Forelimb muscle (tissue), 1 donor: ENCODE measurements at places on chromosomes 13 and 19.

DNA sequence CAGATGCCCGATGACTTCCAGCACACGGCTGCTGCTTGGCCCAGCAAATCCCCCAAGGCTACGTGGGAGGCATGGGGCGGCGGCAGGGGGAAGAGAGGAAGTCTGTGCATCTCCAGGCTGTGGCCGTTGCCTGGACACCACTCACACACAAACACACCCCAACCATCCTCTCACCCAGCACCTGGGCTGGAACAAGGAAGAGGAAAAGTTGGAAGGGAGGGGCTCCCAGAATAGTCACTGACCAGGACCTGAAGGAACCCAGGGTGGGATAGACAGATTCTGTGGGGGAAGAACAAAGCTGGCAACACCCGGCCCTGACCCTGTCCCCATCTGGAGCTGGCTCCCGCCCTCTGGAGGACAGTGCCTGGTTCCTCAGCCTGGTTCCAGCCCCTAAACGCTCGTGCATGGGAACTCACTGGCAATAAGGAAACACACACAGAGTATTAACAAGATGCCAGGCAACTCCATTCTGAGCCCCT is 11.2 kb downstream of the PPP6R1 start:
- DNase-seq = no peak

DNA sequence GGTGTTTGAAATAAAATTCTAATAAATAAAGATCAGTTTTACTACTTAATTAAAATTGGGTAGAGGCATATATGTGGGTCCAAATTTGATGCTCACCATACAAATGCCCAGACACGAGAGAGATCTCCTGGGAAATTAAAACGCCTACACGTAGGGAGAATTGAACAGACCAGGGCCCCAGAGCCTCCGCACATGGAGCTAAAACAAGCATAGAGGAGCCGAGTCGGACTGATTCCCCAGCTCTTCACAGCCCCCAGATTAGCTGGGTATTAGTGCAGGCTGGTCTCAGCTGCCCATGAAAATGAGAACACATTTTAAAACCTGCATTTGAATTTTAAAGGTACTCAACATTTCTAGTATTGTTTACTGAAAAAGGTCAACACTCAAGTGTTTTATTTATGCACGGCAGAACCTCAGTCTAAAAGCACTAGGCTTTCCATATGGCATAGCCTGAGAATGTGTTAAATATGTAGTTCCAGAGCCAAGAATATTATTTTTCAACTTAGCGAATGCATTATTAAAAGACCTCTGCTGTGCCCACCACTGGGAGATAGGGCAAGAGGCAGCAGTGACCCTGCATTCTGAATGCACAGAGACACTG is 344.8 kb downstream of the ENOX1 start:
- DNase-seq = no peak

DNA sequence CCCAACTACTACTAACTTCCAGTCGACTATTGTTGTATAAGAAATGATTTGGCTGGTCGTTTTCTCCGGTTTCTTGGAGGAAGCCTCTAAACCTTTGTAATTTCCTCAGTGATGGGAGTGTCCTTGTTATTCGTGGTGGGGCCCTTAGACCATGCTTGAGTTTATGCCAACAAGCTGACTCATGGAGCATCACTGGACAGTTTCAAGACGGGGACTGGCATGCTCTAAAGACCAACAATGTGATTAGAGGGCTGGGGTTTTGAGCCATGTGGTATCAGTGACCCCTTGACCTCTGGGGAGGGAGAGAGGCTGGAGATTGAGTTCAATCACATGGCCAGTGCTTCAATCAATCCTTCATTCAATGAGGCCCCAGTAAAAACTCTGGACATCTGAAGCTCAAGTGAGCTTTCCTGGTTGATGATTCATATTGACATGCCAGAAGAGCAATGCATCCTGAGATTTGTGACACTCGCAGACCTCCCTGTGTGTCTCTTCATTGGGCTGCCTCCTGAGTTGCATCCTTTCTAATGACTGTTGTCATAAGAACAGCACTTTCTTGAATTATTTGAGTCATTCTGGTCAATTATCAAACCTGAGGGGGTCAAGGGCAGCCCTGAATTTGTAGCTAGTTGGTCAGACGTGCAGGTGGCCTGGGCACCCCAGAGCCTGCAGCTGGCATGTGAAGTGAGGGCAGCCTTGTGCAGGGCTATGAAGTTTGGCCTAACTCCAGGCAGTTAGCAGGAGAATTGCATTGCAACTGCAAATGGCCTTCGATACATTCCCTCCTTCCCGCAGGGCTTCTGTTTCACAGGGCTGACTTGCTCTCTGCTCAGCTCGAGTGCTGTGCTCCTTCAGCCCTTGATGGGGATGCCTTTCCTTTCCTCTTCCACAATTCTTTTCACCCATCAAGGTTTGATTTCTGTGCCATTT is 246.5 kb downstream of the FGF9 start:
- no peak for DNase-seq

DNA sequence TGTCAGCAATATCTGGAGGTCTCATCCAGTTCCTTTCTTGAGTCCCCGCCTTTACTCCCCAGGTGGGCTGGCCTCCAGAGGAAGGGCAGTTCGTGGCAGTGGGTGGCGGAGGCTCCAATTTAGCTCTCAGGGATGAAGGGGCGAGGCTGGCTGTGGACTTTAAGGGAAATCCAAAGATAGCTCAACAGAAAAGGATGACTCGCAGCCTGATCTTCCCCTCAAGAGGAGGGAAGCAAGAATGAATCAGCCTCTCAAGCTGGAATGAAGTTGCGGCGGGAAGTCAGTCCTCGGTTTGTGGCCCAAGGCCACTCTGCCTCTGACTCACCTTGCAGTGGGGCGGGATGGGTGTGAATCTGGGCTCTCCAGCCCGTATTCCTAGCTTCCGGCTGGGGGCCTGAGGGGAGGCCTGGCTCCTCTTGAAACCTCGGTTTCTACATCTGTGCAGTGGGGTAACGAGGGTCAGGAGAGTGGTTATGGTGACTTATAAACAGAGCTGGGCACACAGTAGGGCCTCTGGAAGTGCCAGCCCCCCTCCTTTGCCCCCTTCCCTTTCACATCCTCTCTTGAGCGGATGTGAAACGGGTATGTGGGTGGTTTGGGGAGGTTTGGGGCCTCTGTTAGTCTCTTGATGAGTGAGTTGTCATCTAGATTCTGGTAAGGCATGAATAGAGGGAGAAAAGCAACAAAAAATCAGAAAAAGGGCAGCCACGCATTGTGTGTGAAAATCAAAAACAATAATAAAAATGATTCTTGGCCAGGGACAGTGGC is 10.5 kb upstream of the SMG9 start:
- DNase-seq = no peak

DNA sequence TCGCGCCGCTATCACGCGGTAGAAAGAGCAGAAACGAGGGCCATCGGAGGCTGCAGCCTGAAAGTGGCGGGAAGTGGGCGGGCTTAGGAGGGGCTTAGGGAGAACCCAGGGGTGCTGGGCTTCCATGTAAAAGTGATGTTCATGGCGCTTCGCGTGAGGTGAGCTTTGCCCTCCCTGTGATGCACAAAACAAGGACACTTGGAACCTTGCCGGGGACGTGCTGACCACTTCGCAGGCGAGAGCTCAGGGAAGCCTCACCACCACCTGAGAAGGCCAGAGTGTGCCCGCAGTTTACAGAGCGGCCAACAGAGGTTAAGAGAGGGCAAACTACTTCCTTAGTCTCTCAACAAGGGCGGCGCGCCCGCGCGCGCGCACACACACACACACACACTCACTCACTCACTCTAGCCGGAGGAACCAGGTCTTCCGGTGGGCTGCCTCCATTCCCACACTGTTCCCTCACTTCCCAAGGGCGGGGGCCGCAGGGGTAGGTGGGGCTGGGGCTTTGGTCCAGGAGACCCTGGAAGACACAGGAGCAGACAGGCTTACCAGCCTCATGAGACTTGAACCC is 651 bp downstream of the GAPDHS start:
- no peak for DNase-seq

GRCh38 chr19:1324806-1325567 is 39.3 kb downstream of the EFNA2 start:
- DNase-seq = peak; percentile 60

GRCh38 chr19:8252922-8253589 is 43.9 kb downstream of the CERS4 start:
- peak; percentile 38 for DNase-seq

DNA sequence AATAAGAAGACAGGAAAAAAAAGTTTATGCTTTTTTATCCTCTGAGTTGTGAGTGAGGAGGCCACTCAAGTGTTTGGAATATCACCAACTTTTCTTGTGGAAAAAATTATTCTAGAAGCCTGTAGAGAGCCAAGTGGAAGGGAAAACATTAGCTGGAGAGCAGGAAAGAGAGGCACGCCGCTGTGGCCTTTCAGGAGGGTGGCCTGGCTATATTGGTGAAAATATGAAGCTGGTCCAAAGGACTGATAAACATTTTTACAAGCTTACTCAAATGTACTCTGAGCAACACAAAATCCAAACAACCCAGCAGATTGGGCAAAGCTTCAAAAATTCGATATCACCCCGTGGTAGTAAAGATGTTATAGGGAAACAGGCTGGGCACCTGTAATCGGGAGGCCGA is 2.3 kb upstream of the EIF3G start:
- peak; percentile 52 for DNase-seq

DNA sequence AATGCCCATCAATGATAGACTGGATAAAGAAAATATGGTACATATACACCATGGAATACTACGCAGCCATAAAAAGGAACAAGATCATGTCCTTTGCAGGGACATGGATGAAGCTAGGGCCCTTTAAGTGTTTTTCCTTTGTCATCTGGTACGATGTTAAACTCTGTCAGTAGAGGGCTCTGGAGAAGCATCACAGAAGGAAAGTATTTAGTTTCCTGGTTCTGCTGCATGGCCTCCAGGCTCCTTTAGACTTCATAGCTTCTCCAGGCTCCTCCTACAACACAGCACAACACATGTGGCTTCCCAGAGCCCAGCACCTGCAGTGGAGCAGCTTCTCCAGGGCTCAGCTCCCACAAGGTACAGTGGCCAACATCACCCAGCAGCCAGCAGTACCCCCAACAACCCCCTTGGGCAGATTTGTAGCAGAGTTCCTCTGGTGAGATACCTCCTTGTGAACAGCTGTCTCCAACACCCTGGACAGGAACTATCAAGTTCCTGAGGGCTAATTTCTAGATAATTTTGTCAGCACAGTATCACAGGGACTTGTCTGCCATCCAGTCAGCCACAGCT is 63.4 kb downstream of the KCTD12 start:
- no peak for DNase-seq

DNA sequence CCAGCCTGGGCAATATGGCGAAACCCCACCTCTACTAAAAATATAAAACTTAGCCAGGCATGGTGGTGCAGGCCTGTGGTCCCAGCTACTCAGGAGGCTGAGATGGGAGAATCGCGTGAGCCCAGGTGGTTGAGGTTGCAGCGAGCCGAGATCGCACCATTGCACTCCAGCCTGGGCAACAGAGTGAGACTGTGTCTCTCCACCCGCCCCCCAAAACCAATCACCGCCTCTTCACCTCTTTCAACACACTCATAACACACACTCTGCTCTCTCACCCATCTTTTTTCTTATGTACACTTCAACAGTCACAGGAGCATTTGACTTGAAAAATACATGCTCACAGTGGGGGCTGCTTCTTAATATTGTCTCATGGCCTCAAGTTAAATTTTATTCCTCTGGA is 76.8 kb downstream of the ESD start:
- DNase-seq = no peak

DNA sequence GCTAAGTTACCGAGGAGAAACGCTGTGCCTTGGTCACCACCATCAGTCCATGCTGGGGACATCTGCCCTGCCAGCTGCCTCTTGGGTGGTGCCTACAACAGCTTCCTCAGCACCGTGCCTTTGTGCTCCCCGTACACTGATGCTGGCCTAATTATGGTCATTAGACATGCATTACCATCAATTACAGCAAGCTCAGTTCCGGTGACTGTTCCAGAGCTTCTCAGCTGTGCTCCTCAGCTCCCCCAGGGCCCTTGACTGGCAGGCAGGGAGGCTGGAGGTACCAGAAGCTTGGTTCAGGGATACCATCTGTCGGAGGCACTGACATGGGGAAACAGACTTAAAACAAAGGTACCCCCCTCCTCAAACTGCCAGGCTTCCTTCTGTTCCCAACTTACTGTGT is 40.2 kb downstream of the CILP2 start:
- no peak for DNase-seq

DNA sequence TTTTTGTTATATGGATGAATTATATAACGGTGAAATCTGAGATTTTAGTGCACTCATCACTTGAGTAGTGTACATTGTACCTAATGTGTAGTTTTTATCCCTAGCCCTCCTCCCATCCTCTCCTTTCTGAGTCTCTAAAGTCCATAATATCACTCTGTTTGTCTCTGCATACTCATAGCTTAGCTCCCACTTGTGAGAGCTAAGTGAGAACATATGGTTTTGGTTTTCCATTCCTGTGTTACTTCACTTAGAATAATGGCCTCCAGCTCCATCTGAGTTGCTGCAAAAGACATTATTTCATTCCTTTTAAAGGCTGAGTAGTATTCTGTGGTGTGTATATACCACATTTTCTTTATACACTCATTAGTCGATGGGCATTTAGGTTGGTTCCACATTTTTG is 94.0 kb downstream of the SLC10A2 start:
- DNase-seq = no peak

DNA sequence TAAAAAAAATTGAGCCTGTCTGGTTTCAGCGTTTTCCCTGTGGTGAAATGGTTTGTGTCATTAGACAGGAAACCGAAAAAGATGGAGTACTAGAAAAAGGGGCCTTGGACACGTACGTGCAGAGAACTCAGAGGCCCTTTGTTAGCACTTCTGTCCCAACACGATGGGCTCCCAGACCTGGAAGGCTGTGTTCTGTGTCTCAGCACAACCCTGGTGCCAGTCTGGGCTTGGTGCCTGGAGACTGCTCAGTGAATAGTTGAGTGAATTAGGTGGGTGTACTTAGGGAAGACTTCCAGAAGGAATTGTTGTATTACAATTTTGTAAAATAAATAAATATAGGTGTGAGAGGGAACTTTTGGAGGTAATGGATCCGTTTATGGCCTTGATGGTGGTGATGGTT is 8.7 kb downstream of the ZNF71 start:
- DNase-seq = no peak

DNA sequence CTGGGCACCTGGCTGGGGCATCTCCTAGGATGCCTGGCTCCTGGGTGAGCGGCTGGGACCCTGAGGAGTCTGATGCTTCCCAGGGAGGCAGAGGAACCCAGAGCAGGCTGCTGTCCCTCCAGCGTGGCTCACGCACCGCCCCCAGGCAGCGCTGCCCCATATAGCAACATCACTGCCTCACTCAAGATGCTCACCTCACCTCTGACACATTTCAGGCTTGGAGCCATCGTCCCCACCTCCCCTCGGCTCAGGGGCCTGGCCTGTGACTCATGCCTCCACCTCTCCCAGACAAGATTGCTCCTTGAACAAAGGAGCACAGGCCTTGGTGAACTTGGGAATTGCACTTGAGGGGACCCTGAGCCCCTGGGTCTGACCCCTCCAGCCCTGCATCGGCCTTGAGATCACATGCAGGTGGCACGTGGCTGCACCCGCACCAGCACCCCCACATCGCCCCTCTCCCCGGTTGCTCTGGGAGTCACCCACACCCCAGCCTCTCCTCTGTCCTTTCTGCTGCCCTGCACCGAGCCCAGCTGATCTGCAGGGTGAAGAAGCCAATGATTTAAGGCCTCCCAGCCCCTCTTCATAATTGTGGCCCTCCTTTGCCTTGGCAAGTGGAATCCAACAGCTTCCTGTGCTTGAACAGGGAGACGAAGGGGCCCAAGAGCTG is 11.2 kb downstream of the CEBPA start:
- no peak for DNase-seq

GRCh38 chr13:57739543-57740190 is 108.1 kb downstream of the PCDH17 start:
- DNase-seq = no peak
